Right ventricle myocardium superior (tissue), 1 donor: ENCODE measurements at places on chromosomes 1 and 21.

DNA sequence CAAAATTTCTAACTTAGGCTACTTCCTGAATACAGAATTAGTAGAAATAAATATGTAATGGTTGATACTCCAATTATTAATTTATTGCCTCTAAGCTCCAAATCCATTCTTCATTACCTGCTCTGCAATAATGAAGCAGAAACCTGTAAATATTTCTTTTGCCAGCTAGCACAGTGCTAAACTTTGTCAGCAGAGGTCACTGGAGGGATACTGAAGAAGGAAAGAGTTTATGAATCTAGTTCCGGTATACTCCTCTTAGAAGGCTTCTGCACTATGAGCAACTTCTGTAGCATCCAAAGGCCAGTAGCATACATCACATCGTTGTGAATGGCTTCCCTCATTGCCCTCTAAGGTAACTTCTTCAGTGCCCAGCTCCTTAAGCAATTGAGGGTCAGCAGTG is 81.0 kb upstream of the LHX8 start:
- DNase-seq, result no peak

- no peak for DNase-seq
Measured at GRCh38 chr1:214446772-214447556, 104.4 kb downstream of the PTPN14 start.

GRCh38 chr1:231392389-231393131 is 29.5 kb downstream of the EGLN1 start:
- DNase-seq, result no peak

GRCh38 chr21:42207426-42207825 is 11.5 kb upstream of the ABCG1 start:
- DNase-seq, result no peak

GRCh38 chr1:156489166-156489934 is 11.2 kb downstream of the MEF2D start:
- peak; percentile 79 for DNase-seq

DNA sequence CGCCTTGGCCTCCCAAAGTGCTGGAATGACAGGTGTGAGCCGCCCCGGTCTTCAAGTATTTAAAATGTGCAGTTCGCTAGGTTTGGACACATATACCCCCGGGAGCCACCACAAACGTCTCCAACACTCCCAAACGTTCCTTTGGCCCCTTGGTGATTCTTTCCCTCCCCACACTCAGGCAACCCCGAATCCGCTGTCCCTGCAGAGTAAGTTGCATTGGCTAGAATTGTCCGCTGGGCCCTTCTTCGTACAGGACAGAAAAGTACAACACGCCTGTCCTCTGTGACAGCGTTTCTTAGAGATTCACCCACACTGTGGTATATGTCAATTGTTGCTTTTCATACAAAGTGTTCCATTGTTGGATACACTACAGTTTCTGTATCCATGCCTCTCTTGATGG is 3.2 kb upstream of the PERM1 start:
- DNase-seq, result no peak

DNA sequence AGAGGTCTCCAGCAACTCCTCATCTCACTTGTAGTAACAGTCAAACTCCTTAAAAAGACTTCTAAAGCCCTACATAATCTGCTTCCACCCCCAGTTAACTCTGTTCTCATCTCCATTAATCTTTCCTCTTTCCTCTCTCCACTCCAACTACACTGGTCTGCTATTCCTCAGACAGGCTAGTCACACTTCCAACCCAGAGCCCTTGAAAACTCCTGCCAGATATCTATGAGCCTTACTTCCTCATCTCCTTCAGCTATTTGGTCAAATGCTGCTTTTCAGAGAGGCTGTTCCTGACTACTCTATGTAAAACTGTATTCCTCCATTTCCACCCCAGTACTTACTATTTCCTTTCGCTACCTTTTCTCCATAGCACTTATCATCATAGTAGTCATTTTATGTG is 24.4 kb downstream of the PCP4L1 start:
- DNase-seq, result no peak

GRCh38 chr1:199242147-199242546 is 603.3 kb downstream of the PTPRC start:
- no peak for DNase-seq

GRCh38 chr21:45533361-45533845 is 8.8 kb downstream of the SLC19A1 start:
- peak; percentile 34 for DNase-seq
